ENCODE measurements at places on chromosomes 2 and 18.

- no peak for DNase-seq
Measured at GRCh38 chr2:8424997-8425900, 256.6 kb upstream of the ID2 start.

DNA sequence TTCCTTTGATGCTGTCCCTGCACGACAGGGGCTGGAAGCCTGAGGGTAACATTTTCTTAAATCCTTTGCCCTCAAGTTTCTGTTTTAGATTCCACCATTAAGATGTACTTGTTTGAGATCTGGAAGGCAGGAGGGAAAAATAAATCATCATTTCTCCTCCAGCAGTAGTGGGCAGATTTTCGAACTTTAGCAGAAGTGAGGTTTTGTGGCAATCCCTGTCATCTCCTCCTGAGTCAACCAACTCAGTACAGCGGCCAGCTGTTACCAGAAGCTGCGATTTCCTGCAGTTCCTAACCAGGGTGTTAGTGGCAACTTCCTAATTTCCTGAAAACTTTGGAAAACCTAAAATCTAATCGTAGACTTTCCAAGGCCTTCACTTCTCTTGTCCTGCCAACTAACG, 517.2 kb upstream of the ACVR2A start:
- DNase-seq = no peak

DNA sequence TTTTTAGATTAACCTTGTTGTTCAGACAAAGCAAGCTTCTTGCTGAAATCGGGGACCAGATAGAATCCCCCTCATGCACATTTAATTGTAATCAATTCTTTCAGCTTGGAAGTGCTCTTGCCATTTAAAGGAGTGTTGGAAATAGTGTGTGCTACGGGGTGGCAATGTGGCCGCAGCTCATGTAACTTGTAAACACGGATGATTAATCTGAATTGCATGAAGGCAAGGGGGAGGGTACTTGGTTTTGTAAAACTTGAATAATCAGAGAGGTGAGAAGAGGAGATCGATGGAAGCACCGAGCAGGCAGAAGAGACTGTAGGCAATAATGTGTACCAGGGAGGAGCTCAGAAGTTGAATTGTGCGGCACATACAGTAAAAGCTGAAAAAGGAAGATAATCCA, 273.5 kb downstream of the PTGR3 start:
- DNase-seq = no peak

GRCh38 chr2:8957628-8958027, 45.9 kb downstream of the MBOAT2 start:
- DNase-seq = no peak

DNA sequence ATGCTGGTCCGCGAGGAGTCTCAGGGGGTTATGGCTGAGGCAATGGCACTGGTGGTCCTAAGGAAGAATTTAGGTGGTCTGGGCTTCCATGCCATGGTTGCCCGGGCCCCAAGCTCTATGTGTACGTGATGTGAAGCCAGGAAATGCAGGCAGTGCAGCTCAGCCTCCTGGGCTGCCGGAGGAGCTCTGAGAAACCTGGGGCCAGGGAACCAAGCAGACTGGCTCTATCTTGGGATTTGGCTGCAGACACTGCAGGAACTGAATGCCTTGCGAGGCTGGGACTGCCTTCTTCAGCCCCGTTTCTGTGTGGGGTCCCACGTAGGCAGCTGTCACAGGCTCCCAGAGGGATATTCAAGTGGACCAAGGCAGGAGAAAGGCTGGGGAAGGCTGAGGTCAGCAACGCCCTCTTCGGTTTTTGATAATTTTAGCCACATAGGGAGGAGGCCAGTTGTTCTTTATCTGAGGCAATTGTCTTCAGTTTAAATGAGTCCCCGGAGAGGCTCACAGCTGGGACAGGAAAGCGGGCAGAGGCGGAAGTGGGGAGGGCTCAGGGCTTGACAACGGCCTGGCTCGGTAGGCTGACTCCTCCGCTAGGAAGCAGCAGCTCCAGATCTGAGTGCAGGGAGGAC, 77.7 kb downstream of the RHOB start:
- DNase-seq = no peak

DNA sequence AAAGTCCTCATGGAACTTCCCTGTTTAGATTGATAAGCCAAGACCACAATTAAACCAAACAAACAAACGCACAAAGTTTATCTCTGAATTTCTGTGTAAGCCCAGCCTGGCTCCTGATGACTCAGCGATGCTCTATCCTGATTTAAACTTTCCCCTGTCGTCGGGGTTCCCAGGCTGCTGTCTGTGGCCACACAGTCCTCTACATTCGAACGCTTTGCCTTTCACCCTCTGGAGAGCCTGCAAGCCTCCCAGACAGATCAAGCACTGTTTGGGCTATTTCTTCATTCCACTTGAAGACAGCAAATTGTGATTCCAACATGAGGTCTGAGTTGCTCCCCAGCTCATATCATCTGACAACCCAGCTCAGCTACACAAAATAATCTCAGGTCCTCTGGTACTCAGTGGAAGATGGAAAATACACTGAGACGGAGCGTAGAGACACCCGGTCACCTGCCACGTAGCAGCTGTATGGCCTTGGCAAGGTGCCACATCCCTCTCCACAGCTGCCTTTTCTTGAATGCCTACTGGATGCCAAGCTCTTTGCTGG, 51.2 kb downstream of the CYRIA start:
- no peak for DNase-seq

- DNase-seq = no peak
Measured at GRCh38 chr18:46676182-46676835, 19.3 kb upstream of the LOXHD1 start.

DNA sequence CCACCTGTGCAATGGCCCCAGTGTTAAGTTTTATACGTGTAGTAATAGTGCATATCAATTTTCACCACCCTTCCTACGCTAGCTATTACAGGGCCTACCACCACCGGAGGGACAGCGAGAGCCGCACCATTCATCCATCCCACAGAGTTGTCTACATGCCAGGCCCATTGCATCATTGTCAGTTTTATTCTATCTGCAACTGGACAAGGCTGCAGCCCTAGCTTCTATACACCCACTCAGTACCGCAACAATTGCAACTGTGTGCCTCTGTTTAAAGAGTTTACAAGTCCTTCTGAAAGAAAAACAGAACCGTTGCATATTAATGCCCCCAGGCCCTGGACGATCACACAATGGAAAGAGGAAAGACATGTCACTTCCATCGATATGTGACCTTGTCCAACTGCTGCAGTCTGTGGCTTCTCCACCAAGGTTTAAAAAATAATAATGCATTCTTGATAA, 58.6 kb downstream of the ZEB2 start:
- DNase-seq = no peak

DNA sequence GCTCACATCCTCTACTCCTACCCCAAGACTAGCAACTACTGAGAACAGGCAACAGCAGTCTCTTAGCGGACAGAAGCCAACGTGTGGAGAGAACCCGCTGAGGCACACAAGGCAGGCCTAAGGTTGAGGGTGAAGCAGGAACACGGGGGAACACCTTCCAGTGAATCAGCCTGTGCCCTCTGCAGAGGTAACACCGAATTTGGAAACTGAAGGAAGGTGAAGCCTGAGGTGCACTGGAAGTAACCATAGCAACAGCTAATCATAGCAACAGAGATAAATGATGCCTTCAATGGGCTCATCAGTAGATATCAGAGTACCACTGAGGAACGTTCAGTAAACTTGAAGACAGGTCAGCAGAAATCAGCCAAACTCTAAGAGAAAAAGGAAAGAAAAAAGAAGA, 43.3 kb downstream of the OSBPL1A start:
- DNase-seq = no peak

DNA sequence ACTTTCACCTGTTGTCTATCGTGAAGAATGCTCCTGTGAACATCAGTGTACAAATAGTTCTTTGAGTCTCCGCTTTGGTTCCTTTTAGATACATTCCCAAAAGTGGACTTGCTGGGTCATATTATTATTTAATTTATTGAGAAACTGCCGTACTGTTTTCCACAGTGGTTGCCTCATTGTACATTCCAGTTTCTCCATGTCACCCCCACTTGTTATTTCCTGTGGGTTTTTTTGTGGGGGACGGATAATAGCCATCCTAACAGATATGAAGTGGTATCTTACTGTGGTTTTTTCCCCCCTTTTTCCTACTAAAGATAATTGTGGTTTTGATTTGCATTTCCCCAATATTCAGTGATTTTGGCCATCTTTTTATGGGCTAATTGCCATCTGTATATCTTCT, 53.8 kb downstream of the SMCHD1 start:
- no peak for DNase-seq

- no peak for DNase-seq
Measured at GRCh38 chr2:9273486-9274130, 67.0 kb downstream of the ASAP2 start.

- DNase-seq = no peak
Measured at GRCh38 chr18:74679006-74679678, 81.5 kb downstream of the ZNF407 start.

GRCh38 chr18:22275706-22276333, 106.4 kb downstream of the GATA6 start:
- DNase-seq = no peak

DNA sequence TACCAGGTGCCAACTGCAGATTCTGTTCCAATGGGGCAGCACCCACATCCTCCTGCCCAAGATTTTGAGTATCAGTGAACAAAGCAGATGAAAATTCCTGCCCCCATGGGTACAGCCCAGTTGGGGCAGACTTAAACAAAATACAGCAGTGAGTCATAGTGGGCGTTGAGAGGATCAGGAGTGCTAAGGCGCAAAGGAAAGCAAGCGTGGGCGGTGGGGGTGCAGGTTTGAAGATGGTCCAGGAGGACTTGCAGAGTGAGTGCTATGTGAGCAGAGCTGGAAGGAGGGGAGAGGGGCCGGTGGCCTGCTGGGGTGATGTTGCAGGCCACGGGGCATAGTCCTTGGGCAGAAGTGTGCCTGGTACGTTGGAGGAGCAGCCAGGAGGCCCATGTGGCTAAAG, 24.7 kb downstream of the STEAP3 start:
- no peak for DNase-seq

- DNase-seq = no peak
Measured at GRCh38 chr2:159605441-159606178, 10.7 kb downstream of the BAZ2B start.

- DNase-seq = peak; percentile 13
Measured at GRCh38 chr2:147844697-147845410, at the start of gene ACVR2A. ACVR2A (plus strand) TSS chr2:147845029; CDS start chr2:147845153, 124 bp downstream.

DNA sequence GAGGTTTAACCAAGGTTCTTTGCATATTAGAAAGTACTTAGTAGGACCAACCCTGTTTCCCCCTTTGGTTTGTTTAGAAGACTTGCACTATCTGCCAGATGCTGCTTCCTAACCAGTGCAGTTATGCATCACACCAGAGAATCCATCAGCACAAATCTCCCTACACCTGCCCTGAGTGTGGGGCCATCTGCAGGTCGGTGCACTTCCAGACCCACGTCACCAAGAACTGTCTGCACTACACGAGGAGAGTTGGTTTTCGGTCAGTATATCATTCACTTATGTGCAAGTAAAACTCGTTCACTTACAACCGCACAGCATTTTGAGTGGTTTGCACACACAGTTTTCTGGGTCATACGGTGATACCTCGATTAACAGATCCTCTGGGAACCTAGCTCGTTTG, 69.7 kb downstream of the ZNF532 start:
- no peak for DNase-seq

- DNase-seq = no peak
Measured at GRCh38 chr2:153394247-153394646, 84.3 kb downstream of the RPRM start.

- no peak for DNase-seq
Measured at GRCh38 chr18:56233595-56233994, 404.8 kb downstream of the TXNL1 start.

GRCh38 chr18:2920027-2920426, 73.2 kb downstream of the EMILIN2 start:
- no peak for DNase-seq

DNA sequence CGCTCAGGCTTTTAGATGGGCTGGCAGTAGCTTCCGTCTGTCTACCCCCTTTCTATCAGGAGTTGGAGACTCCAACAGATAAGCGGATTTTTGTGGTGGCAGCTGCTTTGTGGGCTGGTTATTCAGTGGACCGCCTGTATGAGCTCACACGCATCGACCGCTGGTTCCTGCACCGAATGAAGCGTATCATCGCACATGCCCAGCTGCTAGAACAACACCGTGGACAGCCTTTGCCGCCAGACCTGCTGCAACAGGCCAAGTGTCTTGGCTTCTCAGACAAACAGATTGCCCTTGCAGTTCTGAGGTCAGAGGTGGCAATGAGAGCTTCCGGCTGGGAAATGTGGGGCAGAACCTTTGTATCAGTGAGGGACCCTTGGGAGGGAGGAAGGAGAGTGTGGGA, 14.8 kb downstream of the CAD start:
- DNase-seq = no peak

DNA sequence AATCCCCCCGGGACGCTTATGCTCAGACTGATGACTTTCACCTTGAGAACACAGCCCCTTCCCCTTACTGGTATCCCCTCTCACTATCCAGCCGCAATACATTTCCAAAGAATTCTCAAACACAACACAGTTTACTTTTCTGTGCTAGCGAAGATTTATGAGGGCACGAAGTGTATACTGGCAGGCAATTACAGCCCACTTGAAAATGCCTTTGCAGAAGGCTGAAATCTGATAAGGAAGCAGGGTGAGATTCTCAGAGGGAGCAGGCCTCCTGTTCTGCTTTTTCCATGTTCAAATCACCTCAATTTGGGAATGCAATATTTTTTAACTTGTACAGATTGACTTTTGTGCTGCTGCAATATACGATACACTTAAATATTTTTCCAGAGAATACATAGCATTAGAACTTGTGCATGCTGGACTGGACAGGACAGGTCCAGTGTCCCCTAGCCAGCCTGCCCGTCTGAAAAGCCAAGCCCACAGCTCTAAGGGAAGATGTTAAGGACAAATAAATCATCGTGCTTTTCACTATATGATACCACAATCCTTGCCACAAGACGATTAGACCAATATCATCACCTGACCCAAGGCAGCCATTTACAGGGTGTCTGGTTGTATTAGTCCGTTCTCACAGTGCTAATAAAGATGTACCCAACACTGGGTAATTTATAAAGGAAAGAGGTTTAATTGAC, 262.1 kb downstream of the EPHA4 start:
- no peak for DNase-seq

Data from activated naive CD4-positive, alpha-beta T cell (primary cell).